A549 treated with CORT108297 at 1 μM for 4 hours (cell line): ENCODE measurements at places on chromosomes 6 and 20. TPM values are rescaled to one million over a fixed set of nuclear protein-coding genes. Genes with fewer than 3 reads are reported as not detected.

GJA10 gene
- total RNA-seq: not detected in 5 replicates

IER3 gene
- 97.9 to 167 TPM (median 130 TPM) in 5 replicates for total RNA-seq

KCNQ2 gene
- total RNA-seq: 0.40 to 0.89 TPM (median 0.81 TPM) in 5 replicates

CRISP2 gene
- not detected in 5 replicates for total RNA-seq

FOXC1 gene
- 6.2 to 9.5 TPM (median 8.1 TPM) in 5 replicates for total RNA-seq

BMP6 gene
- 13.6 to 21.2 TPM (median 19.1 TPM) in 5 replicates for total RNA-seq

OXT gene
- total RNA-seq: not detected in 5 replicates

BYSL gene
- total RNA-seq: 36.4 to 49.1 TPM (median 42.2 TPM) in 5 replicates

RIOK1 gene
- total RNA-seq: 11.2 to 14.3 TPM (median 11.6 TPM) in 5 replicates

RBBP9 gene
- 12.8 to 15.6 TPM (median 14.6 TPM) in 5 replicates for total RNA-seq

ULBP2 gene
- 3.2 to 4.1 TPM (median 3.9 TPM) in 5 replicates for total RNA-seq
